ENCODE measurements at places on chromosomes 1 and 21. TPM values are rescaled to one million over a fixed set of nuclear protein-coding genes. Genes with fewer than 3 reads are reported as not detected.

Gene ADORA3
- not detected for total RNA-seq

Gene SYT6
- total RNA-seq = 35.7 TPM

Gene TUFT1
- total RNA-seq = 10.4 TPM

Gene COL9A2
- 3.2 TPM for total RNA-seq

Gene CCDC185
- total RNA-seq = not detected

Gene EFNA1
- total RNA-seq = 4.9 TPM

Gene PRKAA2
- 6.4 TPM for total RNA-seq

Gene HIVEP3
- 0.69 TPM for total RNA-seq

All from H1 (cell line).